Femur (tissue), 1 donor: ENCODE measurements at places on chromosomes 3 and 15.

DNA sequence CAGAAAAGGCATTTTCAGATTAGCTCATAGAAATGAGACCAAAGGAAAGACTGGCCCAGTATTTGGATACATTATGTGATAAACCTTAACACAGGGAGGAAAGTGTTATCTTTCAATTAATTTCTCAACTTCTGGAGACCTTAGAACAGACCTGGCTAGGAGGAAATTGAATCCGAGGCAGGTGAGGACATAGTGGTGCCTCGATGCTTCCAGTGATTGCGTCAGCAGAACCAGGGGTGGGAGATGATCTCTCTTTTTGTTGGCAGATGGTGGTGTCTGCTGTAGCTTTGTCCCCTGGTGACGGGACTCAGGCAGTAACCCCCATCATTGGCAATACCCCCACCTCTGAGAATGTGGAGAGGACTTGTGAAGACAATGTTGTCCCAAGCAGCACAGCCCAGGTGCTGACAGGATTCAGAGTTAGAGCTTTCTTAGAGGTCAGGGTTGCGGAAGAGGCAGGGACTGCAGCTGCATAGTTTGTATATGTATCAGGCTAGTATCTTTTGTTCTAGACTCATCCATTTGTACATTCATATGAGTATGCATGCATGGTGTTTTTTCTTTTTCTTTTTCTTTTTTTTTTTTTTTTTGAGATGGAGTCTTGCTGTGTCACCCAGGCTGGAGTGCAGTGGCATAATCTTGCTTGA is 27.9 kb upstream of the MUC20 start:
- no peak for DNase-seq

GRCh38 chr15:101692801-101693598 is 31.3 kb downstream of the TARS3 start:
- DNase-seq, result no peak

- no peak for DNase-seq
These were observed 144.5 kb downstream of the ATP10A start for GRCh38 chr15:25718597-25718996.

DNA sequence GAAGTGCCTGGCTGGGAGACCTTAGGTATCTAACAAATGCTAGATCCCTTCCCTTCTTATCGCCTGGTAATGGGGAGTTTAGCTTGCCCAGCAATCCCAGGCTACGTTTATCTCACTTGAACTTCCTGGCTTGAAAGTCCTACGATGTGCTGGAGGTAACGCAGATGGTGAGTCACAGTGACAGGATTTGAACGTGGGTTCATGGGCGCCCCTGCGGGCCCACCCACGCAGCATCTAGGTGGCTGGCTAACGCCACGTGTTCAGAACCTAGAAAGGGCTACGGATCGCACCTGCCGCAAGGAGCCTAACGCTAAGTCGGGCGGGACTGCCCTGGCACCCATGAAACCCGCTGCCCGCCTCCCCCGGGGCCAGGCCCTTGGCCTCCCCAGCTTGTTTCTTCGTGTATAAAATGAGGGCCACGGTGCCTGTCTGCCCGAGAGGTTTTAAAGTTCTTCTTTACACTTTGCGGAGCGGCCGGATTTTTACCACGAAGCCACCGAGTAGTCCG is 600 bp upstream of the USP3 start:
- DNase-seq, result peak; percentile 75

GRCh38 chr3:141047168-141047567 is 4.0 kb upstream of the SPSB4 start:
- DNase-seq, result no peak

DNA sequence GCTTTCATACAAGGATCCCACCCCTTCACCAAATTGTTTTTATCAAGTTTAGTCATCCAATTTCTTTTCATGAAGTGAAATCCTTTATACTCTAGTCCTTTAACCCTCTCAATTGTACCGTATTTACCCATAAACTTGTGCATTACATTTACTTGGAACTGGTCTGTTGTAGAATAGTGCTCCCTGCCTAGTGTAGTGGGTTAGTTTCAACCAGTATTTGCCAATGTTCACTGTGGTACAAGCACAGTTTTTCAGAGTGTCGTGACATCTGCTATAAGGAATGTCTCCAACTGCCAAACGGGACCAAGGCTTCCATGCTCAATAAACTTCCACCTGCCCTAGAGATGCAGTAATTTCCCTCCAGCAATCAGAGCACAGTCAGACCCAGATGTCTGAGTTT is 211.9 kb downstream of the KCNAB1 start:
- peak; percentile 22 for DNase-seq

- no peak for DNase-seq
These were observed 847.4 kb downstream of the IGSF11 start for GRCh38 chr3:118187221-118187620.

DNA sequence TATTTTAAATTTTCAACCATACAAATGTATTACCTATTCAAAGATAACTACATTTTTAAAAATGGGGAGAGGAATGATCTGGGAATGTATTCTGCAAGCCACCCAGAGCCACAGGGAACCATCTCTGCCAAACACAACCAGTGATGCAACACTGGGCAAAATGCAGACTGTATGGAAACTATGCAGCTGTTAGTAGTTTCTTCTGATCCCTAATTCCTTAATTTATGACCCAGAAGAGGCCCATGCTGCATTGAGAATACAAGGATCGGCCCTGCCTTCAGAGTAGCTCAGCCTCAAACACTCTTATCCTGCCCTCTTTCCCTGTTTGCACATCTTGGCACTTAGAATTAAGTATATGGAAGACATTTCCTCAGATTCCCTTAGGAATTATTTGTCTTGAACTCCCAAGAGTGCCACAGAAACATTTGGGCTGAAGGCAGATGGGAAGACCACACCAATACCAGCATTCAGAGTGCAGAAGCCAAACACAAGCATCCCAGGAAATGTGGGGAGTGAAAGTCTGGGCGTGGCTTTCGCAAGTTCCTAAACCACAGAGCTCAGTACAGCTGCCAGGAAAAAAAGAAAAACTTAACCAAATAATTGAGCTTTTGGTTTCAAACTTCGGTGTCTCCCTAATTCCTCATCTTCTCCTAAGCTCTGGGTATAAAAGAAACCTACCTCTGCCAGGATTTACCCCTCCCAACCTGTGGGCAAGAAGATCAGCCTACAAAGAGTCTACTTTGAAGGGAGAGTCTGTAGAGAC is 5.3 kb downstream of the SNUPN start:
- peak; percentile 86 for DNase-seq

GRCh38 chr3:129330409-129330808 is 51.7 kb downstream of the HMCES start:
- no peak for DNase-seq

DNA sequence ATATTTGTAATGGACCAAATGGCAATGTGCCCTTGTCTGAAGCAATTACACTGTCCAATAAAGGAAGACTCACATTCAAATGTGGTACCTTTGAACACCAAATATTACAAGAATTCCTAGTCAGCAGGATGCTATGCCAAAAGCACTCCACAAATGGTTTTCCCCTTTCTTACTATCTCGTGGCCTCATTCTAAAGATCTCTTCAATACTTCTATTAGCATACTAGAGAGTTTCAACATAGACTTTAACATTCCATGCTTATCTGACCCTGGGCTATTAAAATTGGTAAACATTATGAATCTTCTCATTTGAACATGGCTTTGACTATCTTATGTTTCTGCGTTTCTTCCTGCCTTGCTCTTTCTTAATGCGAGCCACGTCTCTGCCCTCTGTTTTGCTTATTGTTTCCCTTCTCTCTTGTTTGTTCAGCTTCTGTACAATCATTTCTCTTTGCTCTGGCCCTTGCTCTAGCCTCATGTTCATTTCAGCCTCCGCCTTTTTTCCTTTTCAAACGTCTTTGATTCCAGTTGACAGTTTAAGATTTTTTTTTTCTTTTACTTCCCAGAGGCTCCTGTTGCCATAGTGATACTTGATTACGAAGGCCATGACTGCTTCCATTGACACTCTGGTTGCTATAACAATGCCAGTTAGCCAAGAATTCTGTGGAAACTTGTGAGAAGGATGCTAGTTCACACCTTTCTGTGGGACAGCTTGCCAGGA is 49.5 kb upstream of the SLC9A9 start:
- peak; percentile 33 for DNase-seq

DNA sequence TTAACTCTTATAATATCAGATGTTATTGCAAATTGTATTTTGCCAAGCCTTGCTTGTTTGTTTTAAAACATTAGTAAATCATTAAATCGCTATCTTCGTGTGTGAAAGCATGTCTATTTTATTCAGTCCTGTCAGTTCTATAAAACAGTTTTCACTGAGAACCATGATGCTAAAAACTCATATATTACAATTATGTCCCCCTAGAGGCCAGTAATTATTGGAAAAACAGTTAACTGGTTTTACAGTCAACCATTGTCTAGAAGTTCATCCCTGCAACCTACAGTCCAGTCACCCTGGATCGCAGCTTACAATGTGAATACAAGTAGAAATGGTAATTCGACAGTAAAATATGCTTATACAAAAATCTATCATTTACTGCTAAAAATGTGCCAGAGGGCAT is 311.5 kb upstream of the ROBO2 start:
- no peak for DNase-seq

DNA sequence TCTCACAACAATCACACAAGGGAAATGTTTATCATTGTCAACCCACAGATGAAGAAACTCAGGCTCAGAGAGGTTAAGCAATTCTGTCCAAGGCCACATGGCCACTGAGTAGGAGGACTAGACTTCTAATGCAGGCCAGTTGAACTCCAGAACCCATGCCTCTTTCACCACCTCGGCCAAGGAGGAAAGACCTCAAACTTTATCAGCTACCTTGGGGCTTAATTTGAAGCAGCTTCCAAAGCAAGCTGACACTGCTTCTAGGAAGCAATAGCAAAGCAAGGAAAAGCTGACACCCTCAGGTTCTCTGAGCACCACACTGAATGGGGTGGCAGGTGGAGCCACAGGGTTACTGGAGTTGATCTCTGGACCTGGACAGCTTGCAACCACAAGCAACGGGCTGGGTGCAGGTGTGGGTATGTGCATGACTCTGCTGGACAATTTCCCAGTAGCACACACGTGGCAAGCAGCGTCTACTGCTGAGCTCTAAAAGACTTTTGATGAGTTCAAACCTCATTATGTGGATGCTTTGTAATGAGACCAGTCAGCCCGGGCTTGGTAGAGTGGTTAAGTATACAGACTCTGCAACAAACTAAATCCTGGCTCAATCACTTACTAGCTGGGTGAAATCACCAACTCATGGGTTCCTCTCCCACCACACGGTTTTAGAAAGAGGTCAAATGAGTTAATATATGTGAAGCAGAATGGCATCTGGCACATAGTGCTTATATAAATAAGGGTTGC is 23.1 kb downstream of the CCNL1 start:
- no peak for DNase-seq

DNA sequence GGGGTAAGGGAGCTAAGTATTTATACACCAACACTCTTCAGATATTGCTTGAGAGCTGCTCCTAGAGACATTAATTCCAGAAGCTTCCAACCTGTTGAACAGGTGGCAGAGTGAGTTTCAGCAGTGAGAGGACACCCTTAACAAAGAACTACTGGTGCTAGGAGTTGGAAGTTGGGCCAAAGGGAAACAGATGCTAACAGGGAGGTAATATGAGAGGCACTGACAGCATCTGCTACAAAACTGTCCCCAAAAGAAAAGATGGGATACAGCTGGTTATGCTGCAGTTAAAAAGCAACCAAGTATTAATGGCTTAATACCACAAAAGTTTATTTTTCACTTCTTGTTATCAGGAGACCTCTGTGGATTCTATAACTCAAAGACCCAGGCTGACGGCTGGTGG is 104.5 kb upstream of the SATB1 start:
- DNase-seq, result peak; percentile 18
